ENCODE measurements at places on chromosomes 16 and 17. TPM values are rescaled to one million over a fixed set of nuclear protein-coding genes. Genes with fewer than 3 reads are reported as not detected.

DNA sequence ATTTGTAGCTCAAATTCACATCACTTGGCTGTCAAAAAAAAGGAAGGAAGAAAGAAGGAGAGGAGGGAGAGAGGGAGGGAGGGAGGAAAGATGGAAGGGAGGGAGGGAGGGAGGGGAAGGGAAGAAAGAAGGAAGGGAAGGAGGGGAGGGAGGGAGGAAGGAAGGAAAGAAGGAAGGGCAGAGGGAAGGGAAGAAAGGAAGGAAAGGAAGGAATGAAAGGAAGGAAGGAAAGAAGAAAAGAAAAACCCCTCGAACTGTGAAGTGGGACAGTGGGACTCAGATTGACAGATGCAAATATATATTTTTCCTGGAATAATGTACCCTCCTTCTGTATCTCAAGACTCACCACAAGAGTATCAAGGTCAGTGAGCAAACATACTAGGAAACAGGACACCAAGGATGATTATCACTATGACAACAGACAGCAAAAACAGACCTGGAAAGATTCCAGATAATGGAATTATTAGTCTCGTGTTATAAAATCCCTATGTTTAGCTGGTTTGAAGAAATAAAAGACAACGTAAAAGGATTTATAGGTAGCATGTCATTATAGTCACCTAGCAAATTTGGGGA is 24.2 kb upstream of the ABCA3 start:
- DNase-seq = no peak

- DNase-seq = no peak
Measured at GRCh38 chr17:80722661-80723060, 178.0 kb downstream of the RPTOR start.

DNA sequence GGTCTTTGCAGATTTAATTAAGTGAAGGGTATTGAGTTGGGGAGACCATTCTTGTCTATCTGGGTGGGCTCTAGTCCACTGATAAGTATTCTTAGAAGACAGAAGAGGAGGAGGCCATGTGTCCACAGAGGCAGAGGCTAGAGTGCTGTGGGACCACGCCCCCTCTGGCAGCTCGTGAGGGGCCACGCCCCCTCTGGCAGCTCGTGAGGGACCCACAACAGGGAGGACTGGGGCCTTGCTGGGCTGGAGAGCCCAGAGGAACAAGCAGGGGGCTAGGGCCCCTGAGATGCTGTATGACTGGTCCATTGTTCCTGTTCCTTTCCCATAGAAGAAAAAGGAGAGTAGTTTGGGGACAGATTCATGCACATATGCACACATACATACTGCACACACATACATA is 106.8 kb downstream of the METRNL start:
- DNase-seq = peak; percentile 32

The RNF167 gene
- 129 TPM for total RNA-seq

DNA sequence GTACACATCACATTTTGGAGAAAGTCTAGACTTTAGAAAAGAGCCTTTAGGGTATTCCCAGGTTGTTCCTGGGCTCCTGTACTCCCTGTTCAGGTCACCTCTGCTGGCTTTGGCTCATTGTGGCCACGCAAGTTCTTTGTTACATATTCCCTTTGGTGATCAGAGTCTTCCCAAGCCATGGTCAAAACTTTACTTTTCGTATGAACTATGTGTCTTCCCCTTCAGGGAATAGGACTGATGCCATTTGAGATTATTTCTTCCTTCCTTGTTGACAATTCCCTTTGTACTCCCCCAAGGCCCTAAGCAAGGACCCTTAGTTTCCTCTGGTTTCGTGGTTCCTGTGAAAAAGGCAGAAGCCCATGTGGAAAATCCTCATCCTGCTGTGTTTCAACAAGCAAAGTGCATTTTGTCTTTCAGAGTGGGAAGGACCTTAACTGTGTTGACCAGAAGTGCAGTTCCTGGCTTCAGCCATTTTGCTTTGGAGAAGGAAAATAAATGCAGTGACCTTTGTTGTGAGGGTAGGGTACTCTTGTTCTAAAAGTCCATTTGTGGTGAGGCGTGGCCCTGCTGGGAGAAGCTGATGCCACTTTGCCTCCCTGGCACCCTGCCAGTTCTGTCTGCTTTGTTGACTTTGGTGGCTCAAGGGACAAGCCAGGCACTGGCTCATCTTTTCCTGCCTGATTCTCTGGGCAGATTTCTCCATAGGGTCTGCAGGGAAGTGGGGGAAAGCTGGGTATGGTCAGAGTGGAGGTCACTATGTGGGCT is 55.1 kb downstream of the ZNRF1 start:
- peak; percentile 78 for DNase-seq

DNA sequence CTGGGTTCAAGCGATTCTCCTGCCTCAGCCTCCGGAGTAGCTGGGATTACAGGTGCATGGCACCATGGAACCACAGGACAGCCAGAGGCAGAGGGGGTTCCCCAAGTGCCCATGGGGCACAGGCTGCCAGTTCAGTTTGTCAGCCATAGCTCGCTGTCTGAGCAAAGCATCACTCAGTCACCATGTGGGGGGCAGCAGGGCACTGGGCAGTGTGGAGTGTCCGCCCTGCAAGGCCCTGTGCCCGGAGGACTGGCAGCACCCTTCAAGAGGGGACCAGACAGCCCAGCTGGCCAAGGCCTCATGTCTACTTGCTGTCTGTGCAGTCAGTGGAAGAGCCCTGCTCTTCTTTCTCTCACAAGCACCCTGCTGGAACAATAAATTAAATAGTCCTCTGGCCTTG is 6.4 kb downstream of the ALYREF start:
- DNase-seq = no peak

GRCh38 chr17:4527566-4528125 is 27.5 kb downstream of the MYBBP1A start:
- DNase-seq = no peak

GRCh38 chr17:36205637-36206485 is 5.0 kb upstream of the CCL4L2 start:
- no peak for DNase-seq

The PPL gene
- 108 TPM for total RNA-seq

- peak; percentile 74 for DNase-seq
Measured at GRCh38 chr16:67013823-67014633, 14.9 kb upstream of the CBFB start.

DNA sequence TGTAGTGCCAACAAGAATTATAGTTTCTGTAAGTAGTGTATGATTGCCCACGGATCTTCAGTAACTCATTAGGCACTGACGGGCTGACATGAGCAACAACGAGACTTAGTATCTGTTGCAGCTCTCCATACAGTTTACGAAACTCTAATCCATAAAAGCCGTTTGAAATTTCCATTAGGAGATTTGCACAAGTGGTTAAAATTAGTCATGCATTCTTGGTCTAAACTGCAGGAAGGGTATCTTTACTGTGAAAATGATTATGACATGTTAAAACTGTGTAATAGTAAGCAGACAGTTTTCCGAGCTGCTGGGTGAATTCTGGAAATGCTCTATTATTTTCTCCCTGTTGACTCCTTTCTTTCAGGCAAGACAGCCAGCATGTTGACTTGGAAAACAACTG is 605.0 kb downstream of the WWOX start:
- no peak for DNase-seq

The TMEM92 gene
- total RNA-seq = 3.0 TPM

The TVP23C gene
- total RNA-seq = 39.3 TPM

- peak; percentile 53 for DNase-seq
Measured at GRCh38 chr16:67842509-67843342, 606 bp downstream of the THAP11 start.

DNA sequence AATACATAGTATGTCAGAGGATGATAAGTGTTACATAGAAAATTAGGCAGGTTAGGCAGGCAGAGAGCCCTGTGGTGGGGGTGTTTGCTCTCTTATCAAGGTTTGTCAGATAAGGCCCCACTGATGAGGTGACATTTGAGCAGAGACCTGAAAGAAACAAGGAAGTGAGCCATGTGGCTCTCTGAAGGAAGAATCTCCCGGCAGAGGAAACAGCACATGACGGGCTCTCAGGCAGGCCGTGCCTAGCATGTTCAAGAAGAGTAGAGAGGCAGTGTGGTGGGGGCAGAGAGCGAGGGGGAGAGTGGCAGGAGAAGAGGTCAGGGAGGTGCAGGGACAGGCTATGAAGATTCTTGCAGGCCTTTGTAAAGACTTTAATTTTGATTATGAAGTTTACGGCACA is 82.0 kb upstream of the ASIC2 start:
- DNase-seq = no peak

DNA sequence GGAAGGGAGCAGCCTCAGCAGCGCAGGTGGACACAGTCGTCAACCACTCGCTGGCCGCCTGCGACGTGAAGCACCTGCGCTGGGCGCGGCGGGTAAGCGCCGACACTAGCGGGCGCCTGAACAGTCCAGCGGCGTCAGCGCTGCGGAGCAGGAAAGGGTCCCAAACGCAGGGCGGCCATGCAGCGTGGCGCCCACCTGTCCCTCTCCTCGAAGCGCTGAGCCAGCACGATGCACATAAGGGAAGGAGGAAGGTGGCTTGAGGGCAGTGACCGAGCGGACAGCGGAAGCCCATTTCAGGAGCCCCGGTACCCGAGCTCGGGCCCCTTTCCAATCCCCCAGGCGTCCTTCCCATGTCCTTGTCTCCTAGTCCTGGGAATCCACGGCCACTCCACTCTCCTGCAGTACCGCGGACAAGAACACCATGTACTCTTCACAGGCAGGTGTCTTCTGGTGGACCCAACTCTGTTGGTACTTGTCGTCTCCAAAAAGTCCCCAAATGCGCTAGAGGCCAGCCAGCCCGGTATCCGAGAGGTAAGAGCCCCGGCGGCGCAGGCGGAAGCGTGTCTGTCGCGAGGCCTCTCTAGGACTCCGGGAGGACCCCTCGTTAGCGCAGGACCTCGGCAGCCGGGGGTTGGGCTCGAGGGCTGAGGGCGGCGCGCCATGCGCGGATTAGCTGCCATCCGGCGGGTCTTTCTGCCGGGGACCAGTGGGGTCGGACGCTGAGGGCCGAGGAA is 14.4 kb downstream of the ZNF232 start:
- peak; percentile 60 for DNase-seq

DNA sequence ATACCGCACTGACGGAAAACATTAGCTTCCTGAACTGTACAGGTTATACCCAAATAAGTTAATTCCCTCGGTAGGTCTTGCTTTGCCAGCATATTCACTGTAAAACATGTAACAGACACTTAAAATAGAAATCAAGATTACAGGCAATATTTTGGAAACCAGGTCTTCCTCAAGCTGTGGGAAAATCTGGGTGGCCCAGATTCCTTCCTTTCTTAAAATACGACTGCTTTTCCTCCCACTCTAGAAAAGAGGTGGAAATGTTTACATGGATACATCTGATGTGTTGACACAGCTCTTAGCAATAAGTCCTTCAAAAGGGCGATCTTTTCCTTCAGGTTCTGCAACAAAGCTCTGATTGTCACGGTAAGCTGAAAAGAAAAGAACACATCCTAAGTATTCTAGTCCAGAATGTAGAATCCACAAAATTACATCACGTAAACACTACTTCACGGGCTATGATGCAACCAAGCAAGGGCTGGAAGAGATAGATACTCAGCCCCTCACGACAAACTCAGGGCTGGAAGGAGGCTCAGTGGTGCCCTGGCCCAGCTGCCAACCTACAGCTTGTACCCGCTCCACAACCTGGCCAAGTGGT is 18.4 kb downstream of the STX8 start:
- DNase-seq = no peak

DNA sequence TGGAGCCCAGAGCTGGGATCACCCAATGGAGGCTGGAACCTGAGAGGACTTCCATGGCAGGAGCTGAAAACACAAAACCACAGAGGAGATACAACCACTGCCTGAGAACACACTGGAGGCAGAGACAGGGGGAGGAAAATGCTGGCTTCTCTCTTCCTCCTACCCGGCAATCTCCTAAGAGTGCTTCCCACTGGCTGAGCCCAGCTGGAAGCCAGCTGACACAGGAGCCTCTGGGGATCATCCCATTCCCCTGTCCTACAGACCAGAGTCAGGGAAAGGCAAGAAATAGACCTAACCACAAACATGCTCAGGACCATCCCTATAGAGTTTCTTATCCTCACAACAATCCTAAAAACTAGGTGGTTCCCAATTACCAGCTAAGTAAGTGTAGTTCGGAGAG is 112.4 kb upstream of the CDH5 start:
- DNase-seq = no peak

DNA sequence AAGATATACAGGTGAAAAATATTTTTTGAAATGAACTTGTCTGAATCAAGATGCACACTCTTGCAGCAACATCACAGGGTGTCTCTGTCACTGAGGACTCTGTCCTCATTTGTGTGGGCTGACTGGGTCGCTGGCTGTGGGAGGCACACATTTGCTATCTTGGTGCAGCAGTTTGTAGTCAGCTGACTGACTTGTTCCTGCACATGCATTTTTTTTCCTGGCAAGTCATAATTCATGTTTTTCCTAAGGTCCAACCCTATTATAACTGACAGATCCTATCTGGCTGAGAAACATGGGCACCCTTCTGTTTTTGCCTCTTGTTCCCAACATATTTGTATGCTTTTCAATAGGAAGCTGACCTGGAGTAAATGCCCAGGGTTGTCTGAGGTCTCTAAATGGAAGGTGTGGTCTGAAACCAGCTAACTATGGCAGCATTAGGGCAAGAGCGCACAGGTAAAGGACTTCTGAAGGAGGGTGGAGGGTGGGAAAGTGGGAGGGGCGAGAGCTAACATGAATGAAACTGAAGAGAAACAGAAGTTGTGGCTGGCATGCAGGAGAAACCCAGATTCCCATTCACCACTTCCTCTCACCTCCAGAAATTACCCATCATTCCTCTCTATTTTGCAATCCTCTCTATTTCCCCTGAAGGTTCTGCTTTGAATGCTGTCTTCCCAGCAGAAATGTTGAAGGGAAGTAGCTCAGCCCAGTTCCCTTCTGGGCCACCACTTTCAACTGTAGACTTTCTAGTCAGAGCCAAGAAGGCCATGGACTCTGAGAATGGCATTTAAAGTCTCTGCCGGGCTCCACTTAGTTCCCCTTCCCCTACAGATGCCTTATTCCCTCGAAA is 166.1 kb downstream of the PRKCA start:
- no peak for DNase-seq

The PRSS27 gene
- total RNA-seq = 3.1 TPM

- no peak for DNase-seq
Measured at GRCh38 chr17:6069539-6070429, at the start of gene WSCD1. TSS of gene WSCD1 (plus strand) at chr17:6070379. CDS start at chr17:6080659, 10,280 bp downstream.

DNA sequence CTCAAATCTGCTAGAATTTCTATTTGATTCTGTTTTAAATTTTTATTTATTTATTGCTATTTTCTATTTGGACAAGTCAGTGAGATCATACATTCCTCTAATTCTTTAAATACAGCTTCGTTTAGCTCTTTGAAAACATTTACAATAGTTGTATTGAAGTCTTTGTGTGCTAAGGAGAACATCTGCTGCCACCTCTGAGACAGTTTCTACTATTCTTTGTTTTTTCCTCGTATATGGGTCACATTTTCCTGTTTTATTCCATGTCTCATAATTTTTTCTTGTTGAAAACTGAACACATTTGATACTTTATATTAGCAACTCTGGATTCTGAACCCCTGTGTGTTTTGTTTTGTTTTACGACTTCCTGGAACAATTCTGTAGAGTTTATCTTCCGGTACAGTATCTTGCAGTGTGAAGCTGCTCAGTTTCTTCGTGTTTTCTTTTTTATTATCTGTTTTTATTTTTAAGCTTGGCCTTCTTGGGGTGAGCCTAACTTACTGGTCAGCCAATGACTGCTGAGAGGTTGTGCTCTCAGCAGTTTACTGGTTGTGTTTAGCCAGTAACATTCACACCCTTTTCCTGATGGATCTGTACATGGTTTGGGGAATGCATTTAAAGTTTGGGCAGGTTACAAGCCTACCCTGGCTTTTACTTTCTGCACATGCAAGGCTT is 99.0 kb downstream of the CA4 start:
- DNase-seq = no peak

- no peak for DNase-seq
Measured at GRCh38 chr17:78019367-78019975, 61.0 kb downstream of the TNRC6C start.

Measured in ureter (tissue), 1 donor.